NCI-H446 treated with DMSO at 0.1 percent for 48 hours (cell line): ENCODE measurements at places on chromosomes 12 and 14.

GRCh38 chr14:51867741-51868140 lies 7.3 kb downstream of the GNG2 start:
- no peak for DNase-seq

- DNase-seq = no peak
Measured at GRCh38 chr12:7303230-7303629, 642 bp upstream of the ACSM4 start.

GRCh38 chr12:38384816-38385378 lies 68.3 kb downstream of the ALG10B start:
- DNase-seq = no peak

GRCh38 chr14:105198588-105198987 lies 17.5 kb upstream of the NUDT14 start:
- no peak for DNase-seq
